ENCODE measurements at places on chromosomes 5 and 9. TPM values are rescaled to one million over a fixed set of nuclear protein-coding genes. Genes with fewer than 3 reads are reported as not detected.

GRCh38 chr5:36079200-36079781 lies 12.6 kb upstream of the UGT3A2 start:
- H3K27me3 ChIP-seq, result no peaks in the 10 kb centered on the region
- no peak for DNase-seq
- no peaks in the 10 kb centered on the region for H3K36me3 ChIP-seq
- H3K4me3 ChIP-seq, result no peak overlapping the region

DNA sequence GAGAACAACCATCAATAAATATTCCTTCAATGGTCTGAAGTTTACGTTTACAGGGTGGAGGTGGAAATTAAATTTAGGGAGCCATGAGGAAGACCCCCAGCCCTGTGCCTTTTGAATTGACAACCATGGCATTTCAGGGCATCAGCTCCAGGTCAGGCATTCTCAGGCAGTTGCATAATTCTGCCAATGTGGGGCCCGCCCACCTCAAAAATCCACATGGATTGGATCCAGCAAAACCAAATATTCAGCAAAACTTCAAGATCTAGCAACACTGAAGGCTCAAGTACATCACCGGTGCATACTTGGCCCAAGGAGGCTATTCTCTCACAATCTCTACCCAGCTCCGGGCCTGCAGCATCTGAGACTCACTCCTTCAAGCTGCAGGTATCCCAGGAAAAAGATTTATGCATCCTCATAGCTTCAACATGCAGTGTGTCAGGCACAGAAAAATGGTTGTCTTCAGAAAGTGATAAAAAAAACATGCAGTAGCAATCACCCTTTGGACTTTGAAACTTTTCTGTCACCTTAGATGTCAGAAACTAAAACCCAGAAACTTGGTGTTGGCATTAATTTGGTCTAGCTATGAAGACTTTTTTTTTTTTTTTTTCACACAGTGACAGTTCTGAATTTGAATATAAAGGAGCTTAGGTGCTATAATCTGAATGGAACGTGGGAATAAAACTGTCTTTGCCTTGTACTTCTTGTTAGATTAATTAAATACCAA lies 21.4 kb upstream of the ANXA2R start:
- no peaks in the 10 kb centered on the region for H3K27me3 ChIP-seq
- H3K4me3 ChIP-seq, result no peak overlapping the region
- no peak overlapping the region for H3K27ac ChIP-seq
- no peaks in the 10 kb centered on the region for H3K4me1 ChIP-seq

SNCAIP gene
- total RNA-seq, result 2.9 TPM

GRCh38 chr5:177403102-177403791 lies 2.8 kb upstream of the PFN3 start:
- no peaks in the 10 kb centered on the region for H3K36me3 ChIP-seq
- no peak overlapping the region for H3K27ac ChIP-seq

GRCh38 chr5:171226096-171226754 lies 82.8 kb upstream of the TLX3 start:
- H3K36me3 ChIP-seq, result no peaks in the 10 kb centered on the region
- no peak for DNase-seq
- H3K4me1 ChIP-seq, result no peaks in the 10 kb centered on the region
- no peak overlapping the region for H3K4me3 ChIP-seq
- peaks cover 3% of the 10 kb centered on the region for H3K27me3 ChIP-seq

PHF24 gene
- 0.07 TPM for total RNA-seq

GFPT2 gene
- total RNA-seq, result 3.7 TPM

SELENOP gene
- total RNA-seq, result 255 TPM

HTR1A gene
- not detected for total RNA-seq

CLPTM1L gene
- total RNA-seq, result 31.1 TPM

DNA sequence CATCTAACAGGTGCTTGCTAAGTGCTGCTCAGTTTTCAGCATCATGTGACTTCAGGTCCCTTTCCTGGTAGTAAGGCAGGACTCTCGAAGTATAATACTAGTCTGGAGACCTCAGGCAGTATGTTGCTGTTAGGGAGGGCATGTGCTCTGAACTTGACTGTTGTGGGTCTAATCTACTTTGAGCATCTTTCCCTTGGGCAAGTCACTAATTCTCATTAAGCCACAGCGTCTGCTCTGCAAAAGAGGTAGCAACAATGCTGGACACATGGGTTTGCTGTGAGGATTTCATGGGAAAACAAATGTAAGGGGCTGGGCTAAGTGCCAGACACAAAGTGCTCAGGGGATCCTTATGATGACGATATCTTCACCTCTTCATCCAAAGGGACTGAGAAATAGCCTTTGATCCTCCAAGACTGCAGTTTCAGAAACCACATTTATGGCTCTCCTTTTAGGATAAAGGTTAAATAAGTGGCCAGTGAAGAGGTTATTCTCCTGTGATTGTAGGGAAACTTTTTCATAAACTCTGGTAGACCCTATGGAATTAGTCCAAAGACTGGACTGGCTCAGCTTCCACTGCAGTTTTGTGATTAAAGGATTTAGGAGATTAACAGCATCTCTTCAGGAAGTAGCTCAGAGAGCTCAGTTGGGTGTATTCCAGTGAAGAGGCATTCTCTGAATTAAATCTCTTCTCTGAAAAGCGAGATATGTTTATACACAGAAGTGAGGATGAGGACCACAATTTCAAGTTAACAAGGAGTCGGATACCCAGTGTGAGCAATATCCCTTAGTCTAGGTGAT lies 216.6 kb downstream of the SGCD start:
- no peaks in the 10 kb centered on the region for H3K27me3 ChIP-seq
- no peaks in the 10 kb centered on the region for H3K4me1 ChIP-seq

DNA sequence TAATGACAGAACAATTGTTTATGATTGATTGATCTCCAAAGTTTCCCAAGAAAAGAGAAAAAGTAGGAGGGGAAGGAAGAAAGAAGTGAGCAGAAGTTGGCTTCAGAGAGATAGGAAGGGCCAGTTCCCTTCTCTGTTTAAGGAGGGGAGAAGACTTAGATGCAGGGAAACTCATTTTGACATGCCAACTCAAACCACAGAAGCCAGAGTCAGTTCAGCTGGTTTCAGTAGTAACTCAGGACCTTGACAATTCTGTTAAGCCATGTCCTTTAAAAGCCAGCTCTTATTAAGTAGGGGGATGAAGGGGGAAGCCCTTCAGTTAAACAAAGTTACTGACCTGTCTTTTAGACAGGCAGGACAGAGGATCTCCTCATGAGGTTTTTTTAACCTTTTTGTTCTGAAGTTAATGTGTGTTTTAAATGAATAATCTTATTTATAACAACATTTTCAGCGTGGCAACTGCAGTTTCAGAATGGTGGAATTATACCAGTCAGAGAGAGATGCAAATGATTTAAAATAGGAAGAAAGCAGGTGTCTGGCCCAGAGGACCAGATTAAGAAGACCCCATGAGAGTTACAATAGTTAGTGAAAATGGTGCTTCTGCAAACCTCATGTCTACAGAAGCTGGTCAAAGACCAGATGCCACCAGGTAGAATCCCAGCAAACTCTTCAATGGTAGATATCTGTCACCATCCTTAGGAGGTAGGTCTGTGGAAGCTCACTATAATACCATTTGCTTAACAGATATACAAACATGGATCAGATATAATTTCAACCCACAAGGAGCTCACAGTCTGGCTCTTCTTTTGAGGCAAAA lies 29.3 kb upstream of the ABL1 start:
- H3K27me3 ChIP-seq, result no peaks in the 10 kb centered on the region
- no peak overlapping the region for H3K4me3 ChIP-seq
- no peak overlapping the region for H3K27ac ChIP-seq

ST8SIA4 gene
- 17.7 TPM for total RNA-seq

FUT7 gene
- not detected for total RNA-seq

GRCh38 chr5:7873216-7873615 lies 4.3 kb downstream of the MTRR start:
- no peak overlapping the region for H3K4me3 ChIP-seq
- DNase-seq, result no peak
- peaks cover 18% of the 10 kb centered on the region for H3K36me3 ChIP-seq
- H3K27me3 ChIP-seq, result no peaks in the 10 kb centered on the region
- H3K27ac ChIP-seq, result no peak overlapping the region

- peaks cover 17% of the 10 kb centered on the region for H3K27me3 ChIP-seq
- no peak overlapping the region for H3K27ac ChIP-seq
- no peaks in the 10 kb centered on the region for H3K36me3 ChIP-seq
- no peak for DNase-seq
- H3K4me1 ChIP-seq, result no peaks in the 10 kb centered on the region
Observed at GRCh38 chr9:81832571-81833285, 95.5 kb upstream of the SPATA31D4 start.

GRCh38 chr5:37208883-37209797 lies 40.0 kb downstream of the CPLANE1 start:
- peaks cover 92% of the 10 kb centered on the region for H3K36me3 ChIP-seq
- no peak overlapping the region for H3K27ac ChIP-seq
- no peaks in the 10 kb centered on the region for H3K27me3 ChIP-seq
- DNase-seq, result peak; percentile 54
- H3K4me3 ChIP-seq, result peak overlapping the region; percentile 30
- peaks cover 1% of the 10 kb centered on the region for H3K4me1 ChIP-seq

- no peaks in the 10 kb centered on the region for H3K4me1 ChIP-seq
- no peak overlapping the region for H3K4me3 ChIP-seq
- no peak overlapping the region for H3K27ac ChIP-seq
- H3K36me3 ChIP-seq, result no peaks in the 10 kb centered on the region
- H3K27me3 ChIP-seq, result no peaks in the 10 kb centered on the region
Observed at GRCh38 chr5:148554621-148555020, 99.7 kb downstream of the HTR4 start.

DNA sequence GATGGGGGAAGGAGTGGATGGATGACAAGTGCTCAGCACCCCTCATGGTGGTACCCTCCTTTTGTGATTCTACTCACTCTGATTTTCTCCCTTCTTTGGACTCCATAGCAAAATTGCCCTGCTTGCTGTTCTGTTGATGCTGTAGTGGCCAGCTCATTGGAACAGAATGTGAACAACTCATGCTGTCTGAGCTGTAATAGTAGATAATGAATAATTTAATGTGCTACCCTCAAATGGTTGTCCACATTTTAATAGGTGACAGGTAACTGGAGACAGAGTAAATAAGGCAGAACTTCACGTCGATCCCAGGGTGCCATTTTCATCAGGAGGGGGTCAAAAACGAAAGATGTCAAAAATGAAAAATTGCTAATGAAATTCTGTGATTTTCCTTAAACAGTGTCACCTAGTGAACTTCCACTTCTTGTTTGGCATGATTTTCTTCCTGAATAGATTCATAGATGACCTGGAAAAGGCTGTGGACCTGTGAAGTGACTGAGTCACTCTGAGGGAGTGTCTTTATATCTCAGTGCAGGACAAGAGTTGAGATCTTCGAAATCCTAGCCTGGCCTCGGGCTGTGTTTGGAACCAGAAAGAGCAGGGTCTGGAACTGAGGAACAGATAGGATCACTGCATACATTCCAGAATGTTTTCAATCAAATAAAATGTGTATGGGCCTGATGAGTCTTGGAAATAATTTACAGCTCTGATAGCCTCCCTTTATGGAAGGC lies 270.2 kb downstream of the PSAT1 start:
- DNase-seq, result no peak
- no peak overlapping the region for H3K27ac ChIP-seq
- no peaks in the 10 kb centered on the region for H3K4me1 ChIP-seq

DNA sequence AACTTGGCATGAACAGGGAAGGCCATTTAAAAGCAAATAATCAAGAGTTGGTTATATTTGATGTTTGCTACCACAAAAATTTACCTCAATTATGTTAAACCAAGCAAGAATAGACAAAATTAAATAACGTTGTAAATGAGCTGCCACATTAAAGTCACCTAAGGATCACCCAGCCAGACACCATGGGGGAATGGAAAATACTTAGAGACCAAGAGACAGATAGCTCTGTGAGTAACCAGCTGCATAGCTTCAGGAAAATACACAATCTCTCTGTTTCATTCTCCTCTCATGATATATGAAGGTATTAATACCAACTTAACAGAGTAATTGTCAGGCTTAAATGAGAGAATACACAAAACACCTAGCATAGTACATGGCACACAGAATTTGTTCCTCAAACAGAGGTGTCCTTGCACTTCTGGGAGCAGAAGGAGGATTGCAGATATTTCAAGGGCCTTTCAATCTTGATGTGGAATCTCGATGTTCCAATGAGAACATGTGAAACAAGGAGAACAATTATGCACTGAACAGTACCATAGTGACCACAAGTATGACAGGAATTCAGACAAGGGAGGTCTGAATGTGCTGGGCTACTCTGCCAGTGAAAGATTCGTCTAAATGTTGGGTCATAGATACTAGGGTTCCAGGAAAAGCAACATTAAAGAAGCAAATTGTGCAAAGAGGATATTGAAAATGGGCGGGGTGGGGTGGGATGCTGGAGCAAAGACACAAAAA lies 18.6 kb downstream of the JAKMIP2 start:
- DNase-seq, result no peak
- H3K4me1 ChIP-seq, result no peaks in the 10 kb centered on the region
- no peak overlapping the region for H3K4me3 ChIP-seq
- no peaks in the 10 kb centered on the region for H3K27me3 ChIP-seq

SLC36A2 gene
- 0.14 TPM for total RNA-seq

GRCh38 chr9:94975480-94975879 lies 249.0 kb downstream of the AOPEP start:
- no peak overlapping the region for H3K4me3 ChIP-seq
- H3K27ac ChIP-seq, result no peak overlapping the region
- peaks cover 37% of the 10 kb centered on the region for H3K4me1 ChIP-seq
- DNase-seq, result no peak

NSG2 gene
- total RNA-seq, result 0.36 TPM

DNA sequence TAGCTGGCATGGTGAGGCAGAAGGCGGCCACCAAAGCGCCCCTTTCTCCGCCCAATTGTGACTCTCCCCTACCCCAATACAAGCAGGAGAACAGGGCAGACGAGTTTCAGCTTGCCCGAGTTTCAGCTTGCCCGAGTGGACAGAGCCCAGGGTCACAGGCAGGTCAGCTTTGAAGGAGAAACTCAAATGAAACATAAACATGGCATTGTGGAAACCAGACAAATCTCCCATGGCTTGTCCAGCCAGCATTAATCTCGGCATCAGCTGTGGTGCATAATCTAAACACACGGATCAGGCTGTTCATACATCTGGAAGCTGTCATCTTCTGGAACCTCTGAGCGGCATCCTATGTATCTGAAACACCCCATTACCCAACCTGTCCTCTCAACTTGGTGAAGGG lies 16.9 kb downstream of the PTCH1 start:
- H3K27me3 ChIP-seq, result no peaks in the 10 kb centered on the region
- H3K4me1 ChIP-seq, result peaks cover 12% of the 10 kb centered on the region
- DNase-seq, result no peak
- no peak overlapping the region for H3K4me3 ChIP-seq
- no peaks in the 10 kb centered on the region for H3K36me3 ChIP-seq

GRCh38 chr5:108919591-108920326 lies 172.1 kb downstream of the FER start:
- no peaks in the 10 kb centered on the region for H3K36me3 ChIP-seq
- DNase-seq, result no peak
- H3K27ac ChIP-seq, result no peak overlapping the region

GRCh38 chr9:75500479-75500878 lies 390.0 kb upstream of the PCSK5 start:
- H3K36me3 ChIP-seq, result no peaks in the 10 kb centered on the region
- H3K27ac ChIP-seq, result no peak overlapping the region
- H3K27me3 ChIP-seq, result no peaks in the 10 kb centered on the region

GRCh38 chr5:140497897-140498296 lies 49.6 kb upstream of the EIF4EBP3 start:
- H3K4me1 ChIP-seq, result no peaks in the 10 kb centered on the region
- peaks cover 88% of the 10 kb centered on the region for H3K36me3 ChIP-seq
- no peak overlapping the region for H3K27ac ChIP-seq

All from heart left ventricle (tissue), 16 donors.